ENCODE measurements at places on chromosomes 6 and 20.

DNA sequence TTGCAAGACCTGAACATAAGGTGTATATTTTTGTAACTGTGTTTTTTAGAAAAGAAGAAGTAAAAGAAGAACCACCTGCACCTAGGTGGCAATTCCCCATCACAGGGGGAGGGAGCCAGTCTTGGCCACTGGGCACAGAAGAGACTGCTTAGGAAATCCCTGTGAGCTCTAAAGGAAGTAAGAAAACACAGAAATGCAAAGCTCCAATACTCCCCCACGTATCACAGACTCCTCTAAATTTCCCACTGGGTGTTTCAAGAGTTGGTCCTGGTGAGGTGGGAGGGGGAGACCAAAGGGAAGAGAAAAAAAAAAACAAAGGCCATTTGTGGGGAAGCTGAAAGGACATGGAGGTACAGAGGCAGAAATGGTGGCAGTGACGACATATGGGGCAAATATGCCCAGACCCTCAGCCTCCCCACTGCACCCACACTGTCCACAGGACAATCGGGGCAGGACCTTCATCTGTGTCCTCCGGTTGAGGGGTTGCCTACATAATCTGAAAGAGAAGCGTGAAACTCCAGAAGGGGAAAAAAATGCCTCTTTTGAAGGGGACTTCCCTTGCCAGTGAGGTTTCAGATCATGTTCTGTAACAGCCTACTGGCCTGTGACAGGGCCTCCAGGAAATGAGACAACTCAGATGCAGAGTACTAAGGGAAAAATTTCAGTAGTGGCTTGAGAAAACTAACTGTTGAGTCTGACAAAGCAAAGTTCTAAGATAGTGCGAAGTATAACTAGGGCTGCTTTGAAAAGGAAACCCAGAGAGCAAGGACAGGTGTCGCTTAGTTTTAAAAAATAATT is 226.2 kb upstream of the MARCKS start:
- no peak for DNase-seq

- DNase-seq, result no peak
Observed at GRCh38 chr6:34871853-34872252, 16.0 kb downstream of the TAF11 start.

- no peak for DNase-seq
Observed at GRCh38 chr6:51753635-51754034, 333.8 kb downstream of the PKHD1 start.

GRCh38 chr6:169724494-169725124 is at the start of gene PHF10:
Gene PHF10, minus strand, starts transcription at chr6:169724500. Its CDS starts 569 bp downstream, at chr6:169723931.
- peak; percentile 63 for DNase-seq

DNA sequence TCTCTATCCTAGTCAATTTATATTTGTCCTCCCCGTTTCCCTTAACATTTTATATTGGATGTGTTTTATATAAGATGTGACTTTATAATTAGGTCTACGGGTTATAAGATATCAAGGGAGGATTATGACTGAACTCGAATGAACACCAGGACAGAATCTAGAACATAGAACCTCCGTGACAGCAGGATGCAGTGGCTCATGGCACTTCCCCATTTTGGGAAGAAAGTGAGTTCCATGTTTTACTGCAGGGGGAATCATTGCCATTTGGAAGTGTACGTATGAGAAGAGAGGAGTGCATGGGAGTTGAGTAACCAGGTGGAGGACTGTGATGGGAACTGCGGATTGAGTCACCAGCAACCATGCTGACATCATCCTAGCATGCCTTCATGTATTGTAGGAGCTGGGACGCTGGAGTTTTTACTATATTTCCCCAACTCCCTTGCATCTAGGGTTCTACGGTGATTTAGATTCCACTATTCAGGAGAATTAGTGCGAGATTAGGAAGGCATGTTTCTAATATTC is 56.1 kb upstream of the FOXC1 start:
- DNase-seq, result no peak

DNA sequence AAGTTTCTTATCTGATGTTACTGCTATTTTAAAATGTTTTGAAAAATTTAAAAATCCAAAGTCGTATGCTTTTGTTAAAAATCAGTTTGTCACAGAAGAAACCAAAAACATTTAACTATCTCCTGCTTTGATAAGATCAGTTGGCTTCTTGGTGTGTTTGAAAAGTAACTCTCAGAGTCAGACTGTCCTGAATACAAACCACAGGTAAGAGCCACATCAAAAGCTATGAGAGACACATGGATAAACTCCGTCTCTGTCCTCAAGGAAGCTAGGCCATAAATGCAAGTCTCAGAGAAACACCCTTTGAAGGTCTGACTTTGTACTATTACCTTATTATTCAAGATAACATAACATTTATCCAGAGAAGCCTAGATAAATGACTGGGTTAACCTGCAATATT is 7.7 kb downstream of the HBS1L start:
- DNase-seq, result no peak

DNA sequence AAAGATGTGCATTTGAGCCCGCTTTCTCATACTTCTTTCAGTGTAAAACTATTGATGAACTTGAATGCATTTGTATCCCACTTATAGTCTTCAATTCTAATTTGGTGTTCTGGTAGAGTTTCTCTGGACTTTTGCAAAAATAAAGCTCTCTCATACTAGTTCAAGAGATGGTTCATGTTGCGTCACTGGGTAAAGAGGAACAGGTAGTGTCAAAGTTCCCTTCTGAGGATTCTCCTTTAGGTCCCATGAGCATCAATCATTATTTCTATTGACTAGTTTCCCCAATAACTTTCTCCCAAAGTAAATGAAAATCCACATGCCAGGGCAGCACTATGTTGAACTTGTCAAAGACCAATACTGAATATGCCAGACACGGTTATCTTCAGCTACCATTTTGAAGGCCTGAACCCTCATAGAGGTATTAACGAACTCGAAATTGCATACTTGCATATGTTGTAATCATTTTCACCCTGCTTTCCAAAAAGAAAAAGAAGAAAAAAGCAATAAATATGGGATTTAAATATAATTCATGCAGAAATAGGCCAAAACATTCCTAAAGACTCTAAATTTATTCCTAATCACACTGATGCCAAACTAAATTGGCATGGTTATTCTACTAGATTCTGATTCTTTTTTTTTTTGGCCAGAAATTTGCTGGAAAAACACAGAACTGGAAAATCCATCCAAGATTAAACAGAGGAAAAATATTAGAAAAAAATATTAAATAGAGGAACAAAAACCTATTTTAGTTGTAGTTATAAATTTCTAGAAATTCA is 84.5 kb downstream of the SGK1 start:
- DNase-seq, result no peak

GRCh38 chr20:1776681-1777475 is 118.3 kb upstream of the SIRPA start:
- DNase-seq, result peak; percentile 75

- DNase-seq, result no peak
Observed at GRCh38 chr20:15287329-15287728, 949.9 kb upstream of the FLRT3 start.

DNA sequence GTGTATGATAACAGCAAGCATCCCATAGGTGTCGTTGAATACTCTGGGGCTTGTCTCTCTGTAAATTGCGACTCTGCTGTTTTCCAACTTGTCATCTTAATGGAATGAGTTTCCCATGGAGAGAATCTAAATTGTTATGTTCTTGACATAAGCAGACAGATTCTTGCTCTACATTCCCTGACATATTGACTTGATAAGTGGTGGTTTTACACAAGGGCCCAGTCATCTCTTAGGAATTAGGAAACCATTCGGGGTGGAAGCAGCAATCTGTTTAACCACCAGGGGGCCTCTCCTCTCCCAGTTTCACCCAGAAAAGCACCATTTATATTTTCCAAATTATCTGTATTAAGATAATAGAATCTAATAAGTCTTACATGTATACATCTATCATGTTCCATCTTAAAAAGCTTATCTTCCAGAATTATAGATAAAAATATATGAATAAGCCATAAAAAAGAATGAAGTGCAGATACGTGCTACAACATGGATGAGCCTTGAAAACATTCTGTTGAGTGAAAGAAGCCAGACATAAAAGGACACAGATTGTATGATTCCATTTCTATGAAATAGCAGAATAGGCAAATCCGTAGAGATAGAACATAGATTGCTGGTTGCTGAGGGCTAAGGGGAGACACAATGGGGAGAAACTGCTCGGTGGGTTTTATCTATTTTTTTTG is 23.1 kb upstream of the MROH8 start:
- DNase-seq, result no peak

- DNase-seq, result no peak
Observed at GRCh38 chr6:128421788-128422187, 98.6 kb downstream of the PTPRK start.

DNA sequence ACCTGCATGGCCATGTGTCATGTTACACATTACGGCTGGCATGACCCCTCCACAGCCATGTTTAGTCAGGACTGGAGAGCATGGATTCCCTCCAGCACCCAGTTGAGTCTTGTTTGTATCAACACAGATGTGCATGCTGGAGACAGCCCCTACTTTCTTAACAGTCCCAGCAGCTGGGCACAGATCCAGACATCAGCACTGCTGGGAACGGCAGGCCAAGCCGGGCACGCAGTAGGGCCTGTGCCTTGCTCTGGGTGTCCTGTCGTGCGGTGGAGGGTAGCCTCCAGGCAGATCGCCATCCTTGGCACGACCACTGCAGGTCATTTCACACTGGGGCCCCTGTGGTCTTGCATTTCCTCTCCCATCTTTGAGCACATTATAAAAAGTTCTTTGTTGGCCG is 381.4 kb downstream of the SMOC2 start:
- no peak for DNase-seq

DNA sequence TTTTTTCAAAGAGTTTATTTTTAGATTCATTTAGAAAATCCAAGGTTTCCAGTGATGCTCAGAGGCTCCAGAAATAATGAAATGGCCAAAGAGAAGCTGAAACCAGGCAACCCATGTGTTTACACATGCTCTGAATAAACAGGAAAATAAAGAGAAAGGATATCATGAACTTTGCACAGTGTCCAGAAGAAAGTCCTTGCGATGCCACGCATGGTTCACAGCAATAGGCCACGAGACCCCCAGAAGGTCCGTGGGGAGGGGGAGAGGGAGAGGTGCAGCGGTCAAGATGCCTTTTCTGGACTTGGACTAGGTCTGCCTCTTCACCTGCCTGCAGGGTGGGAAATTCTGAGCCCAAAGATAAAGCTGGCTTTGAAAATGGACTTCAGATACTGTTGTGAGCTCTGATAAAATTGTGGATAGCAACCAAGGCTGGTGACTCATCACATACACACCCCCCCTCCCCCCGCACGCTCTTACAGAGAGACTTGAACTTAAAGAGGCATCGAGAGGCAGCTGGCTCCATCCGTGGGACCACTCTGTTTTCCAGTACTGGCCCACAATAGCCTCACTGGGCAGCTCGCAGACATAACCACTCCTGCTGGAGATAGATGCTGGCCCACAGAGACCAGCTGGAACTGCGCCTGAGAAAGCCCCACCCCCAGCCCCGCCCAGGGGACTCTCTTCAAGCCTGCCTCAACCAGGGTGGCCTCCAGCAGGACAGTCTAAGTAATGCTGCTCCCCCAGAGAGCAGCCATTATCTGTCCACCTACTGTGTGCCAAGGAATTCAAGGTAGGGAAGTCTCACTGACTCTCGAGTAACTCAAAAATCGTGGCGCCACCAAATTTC is 21.2 kb upstream of the NFATC2 start:
- no peak for DNase-seq

GRCh38 chr6:44481056-44481455 is 93.5 kb downstream of the CDC5L start:
- DNase-seq, result no peak

Data from T-helper 9 cell (primary cell).